CD14-positive monocyte (primary cell): ENCODE measurements at places on chromosomes 5 and 9. TPM values are rescaled to one million over a fixed set of nuclear protein-coding genes. Genes with fewer than 3 reads are reported as not detected.

DNA sequence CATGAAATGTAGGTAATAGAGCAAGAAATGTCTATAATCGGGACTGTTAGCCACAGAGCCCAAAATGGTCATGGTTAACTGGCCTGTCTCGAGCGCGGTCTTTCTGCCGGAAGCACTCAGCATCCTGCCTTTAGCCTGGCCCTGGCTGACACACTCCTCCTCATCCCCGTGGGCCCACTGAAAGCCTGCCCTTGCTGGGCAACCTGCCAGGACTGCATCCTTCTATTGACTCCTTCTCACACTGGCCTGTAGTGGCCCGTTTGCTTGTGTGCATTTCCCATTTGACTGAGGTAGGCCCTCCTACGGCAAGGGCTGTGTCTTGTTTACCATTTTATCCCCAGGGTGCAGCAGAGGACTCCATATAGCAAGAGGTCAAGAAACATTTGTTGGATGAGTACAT lies 215.7 kb downstream of the ATPSCKMT start:
- no peak overlapping the region for H3K27ac ChIP-seq
- H3K4me1 ChIP-seq = no peaks in the 10 kb centered on the region
- no peaks in the 10 kb centered on the region for H3K27me3 ChIP-seq
- no peak overlapping the region for H3K4me3 ChIP-seq
- H3K36me3 ChIP-seq = no peaks in the 10 kb centered on the region

GRCh38 chr9:134738869-134739659 lies 97.5 kb downstream of the COL5A1 start:
- no peak overlapping the region for H3K27ac ChIP-seq
- peak; percentile 11 for DNase-seq
- H3K4me3 ChIP-seq = no peak overlapping the region
- no peaks in the 10 kb centered on the region for H3K4me1 ChIP-seq

DNA sequence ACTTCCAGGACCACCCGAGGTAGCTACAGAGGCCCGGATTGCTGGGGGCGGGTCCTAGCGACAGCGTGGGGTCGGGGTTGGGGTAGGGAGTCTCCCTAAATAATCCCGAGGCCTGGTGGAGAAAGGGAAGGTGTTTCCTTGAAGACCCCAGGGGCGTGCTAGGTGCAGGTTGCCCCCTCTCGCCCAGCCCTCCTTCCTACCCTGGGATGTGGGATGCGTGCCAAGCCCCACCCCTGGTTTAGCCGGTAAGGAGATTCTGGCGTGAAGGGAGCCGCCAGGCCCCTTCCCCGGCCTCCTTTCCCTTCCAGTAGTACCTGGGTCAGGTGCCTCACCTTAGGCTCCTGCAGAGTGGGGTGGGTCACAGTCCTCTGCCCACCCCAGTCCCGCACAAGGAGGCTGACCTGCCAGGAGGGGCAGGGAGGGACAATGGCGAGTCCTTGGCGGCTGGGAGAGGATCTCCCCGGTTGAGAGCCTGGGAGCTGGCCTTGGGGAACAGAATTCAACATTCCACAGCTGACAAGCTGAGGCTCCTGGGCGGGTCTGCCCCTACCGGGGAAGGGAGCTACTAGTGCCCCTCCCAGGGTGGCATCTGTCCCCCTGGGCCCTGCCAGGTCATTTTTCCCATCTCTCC lies 674 bp downstream of the TSPAN17 start:
- no peaks in the 10 kb centered on the region for H3K27me3 ChIP-seq
- H3K27ac ChIP-seq = peak overlapping the region; percentile 74
- peaks cover 4% of the 10 kb centered on the region for H3K36me3 ChIP-seq
- DNase-seq = no peak

DNA sequence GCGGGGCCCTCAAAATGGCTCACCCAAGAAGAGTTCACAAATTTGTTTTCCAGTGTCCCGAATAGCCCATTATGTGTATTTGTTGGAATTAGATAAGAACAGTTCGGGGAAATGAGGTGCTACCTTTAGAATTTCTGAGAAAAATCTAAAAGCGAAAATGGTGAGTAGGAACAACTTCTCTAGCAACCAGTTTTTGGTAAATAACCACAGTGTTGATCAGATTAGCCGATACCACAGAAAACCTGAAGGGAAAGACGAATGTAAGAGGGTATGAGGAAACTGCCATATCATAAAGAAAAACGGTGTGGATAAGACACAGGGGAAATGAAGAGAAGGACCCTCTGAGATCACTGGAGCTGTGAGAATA lies 31.0 kb downstream of the ADAM19 start:
- no peak overlapping the region for H3K27ac ChIP-seq
- H3K36me3 ChIP-seq = no peaks in the 10 kb centered on the region
- H3K27me3 ChIP-seq = no peaks in the 10 kb centered on the region
- peaks cover 36% of the 10 kb centered on the region for H3K4me1 ChIP-seq
- DNase-seq = no peak

DNA sequence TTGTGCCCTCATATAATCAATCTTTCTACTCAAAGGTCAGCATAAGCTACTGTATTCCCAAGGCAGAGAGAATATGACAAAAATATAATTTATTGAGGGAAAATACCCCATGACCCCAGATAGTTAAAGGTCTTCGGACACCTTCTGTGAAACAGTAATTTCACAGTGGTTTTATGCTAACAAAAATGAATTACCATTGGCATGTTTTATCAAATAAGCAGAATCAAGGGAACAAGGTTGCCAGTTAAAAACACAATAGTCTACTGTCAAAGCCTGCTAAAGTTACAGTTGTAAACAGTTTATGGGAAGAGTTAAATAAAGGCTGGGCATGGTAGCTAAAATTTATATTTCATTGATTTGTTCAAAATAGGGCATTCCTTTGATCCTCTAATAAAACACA lies 154.3 kb downstream of the GIN1 start:
- H3K36me3 ChIP-seq = no peaks in the 10 kb centered on the region
- H3K4me3 ChIP-seq = no peak overlapping the region
- no peaks in the 10 kb centered on the region for H3K27me3 ChIP-seq
- H3K27ac ChIP-seq = no peak overlapping the region
- DNase-seq = no peak

DNA sequence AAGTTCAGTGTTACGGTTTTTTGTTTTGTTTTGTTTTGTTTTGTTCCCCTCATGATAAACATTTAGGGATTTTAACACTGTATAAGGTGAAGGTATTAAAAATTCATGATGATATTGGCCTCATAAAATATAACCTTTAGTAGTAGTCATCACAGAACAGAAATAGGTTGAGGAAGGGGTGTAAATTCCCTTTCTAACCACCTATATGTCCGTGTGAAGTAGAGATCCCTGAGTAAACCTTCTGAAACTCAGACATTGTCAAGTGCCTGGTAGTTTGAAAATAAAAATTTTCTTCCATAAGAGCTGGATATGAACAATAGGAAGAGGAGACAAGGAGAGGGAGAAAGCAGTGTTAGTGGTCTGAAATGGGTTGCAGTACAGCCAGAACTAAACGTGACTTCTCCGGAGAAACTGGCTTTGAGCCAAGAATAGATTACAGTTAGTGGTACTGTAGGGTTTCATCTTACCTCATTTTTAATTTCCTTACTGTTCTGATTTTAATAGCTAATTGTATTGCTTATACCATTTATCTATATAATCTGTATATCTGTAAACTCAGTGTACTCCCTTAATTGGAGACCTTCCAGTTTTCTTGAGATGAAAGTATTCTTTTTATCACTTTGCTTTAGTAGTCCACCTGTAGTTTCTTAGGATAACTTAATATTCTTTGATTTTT lies 18.3 kb downstream of the UGCG start:
- H3K27ac ChIP-seq = no peak overlapping the region
- H3K4me3 ChIP-seq = no peak overlapping the region
- no peaks in the 10 kb centered on the region for H3K36me3 ChIP-seq
- H3K27me3 ChIP-seq = no peaks in the 10 kb centered on the region
- no peak for DNase-seq

DNA sequence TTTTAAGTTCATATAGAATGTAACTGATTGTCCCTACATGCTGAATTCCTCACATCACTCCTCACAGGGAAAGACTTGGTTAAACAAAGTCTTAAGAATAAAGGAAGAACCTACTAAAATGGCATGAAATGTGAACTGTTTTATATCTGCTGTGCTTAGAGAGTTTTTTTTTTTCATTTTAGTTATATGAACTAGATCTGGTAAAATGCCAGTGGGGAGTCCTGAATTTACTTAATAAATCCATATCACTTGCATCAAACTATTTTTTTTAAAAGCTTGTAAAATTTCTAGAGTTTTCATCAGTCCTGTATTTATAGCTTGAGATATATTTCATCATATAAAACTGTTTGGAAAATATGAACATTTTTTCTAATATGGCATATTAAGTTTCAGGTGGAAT lies 1528.6 kb downstream of the EFNA5 start:
- H3K27me3 ChIP-seq = no peaks in the 10 kb centered on the region
- no peak overlapping the region for H3K4me3 ChIP-seq
- H3K4me1 ChIP-seq = no peaks in the 10 kb centered on the region
- no peak overlapping the region for H3K27ac ChIP-seq
- H3K36me3 ChIP-seq = no peaks in the 10 kb centered on the region

- no peak for DNase-seq
- peaks cover 24% of the 10 kb centered on the region for H3K36me3 ChIP-seq
- no peak overlapping the region for H3K4me3 ChIP-seq
- no peaks in the 10 kb centered on the region for H3K27me3 ChIP-seq
- no peaks in the 10 kb centered on the region for H3K4me1 ChIP-seq
- H3K27ac ChIP-seq = no peak overlapping the region
Observed at GRCh38 chr9:125942125-125942524, 195.0 kb downstream of the PBX3 start.

- DNase-seq = no peak
- H3K27me3 ChIP-seq = no peaks in the 10 kb centered on the region
- H3K36me3 ChIP-seq = peaks cover 16% of the 10 kb centered on the region
- H3K27ac ChIP-seq = no peak overlapping the region
- no peaks in the 10 kb centered on the region for H3K4me1 ChIP-seq
Observed at GRCh38 chr9:6439051-6439703, 26.2 kb downstream of the UHRF2 start.

- no peaks in the 10 kb centered on the region for H3K4me1 ChIP-seq
- H3K27ac ChIP-seq = no peak overlapping the region
- no peak for DNase-seq
- no peaks in the 10 kb centered on the region for H3K27me3 ChIP-seq
- no peak overlapping the region for H3K4me3 ChIP-seq
Observed at GRCh38 chr9:98639133-98639532, 69.6 kb downstream of the GABBR2 start.

GRCh38 chr5:57777174-57777581 lies 294.6 kb upstream of the ACTBL2 start:
- no peak for DNase-seq
- no peaks in the 10 kb centered on the region for H3K4me1 ChIP-seq
- H3K36me3 ChIP-seq = no peaks in the 10 kb centered on the region
- no peak overlapping the region for H3K4me3 ChIP-seq

GRCh38 chr5:78778538-78778937 lies 130.0 kb upstream of the LHFPL2 start:
- H3K27me3 ChIP-seq = no peaks in the 10 kb centered on the region
- no peak overlapping the region for H3K4me3 ChIP-seq
- peaks cover 49% of the 10 kb centered on the region for H3K36me3 ChIP-seq
- no peak overlapping the region for H3K27ac ChIP-seq
- DNase-seq = no peak

DNA sequence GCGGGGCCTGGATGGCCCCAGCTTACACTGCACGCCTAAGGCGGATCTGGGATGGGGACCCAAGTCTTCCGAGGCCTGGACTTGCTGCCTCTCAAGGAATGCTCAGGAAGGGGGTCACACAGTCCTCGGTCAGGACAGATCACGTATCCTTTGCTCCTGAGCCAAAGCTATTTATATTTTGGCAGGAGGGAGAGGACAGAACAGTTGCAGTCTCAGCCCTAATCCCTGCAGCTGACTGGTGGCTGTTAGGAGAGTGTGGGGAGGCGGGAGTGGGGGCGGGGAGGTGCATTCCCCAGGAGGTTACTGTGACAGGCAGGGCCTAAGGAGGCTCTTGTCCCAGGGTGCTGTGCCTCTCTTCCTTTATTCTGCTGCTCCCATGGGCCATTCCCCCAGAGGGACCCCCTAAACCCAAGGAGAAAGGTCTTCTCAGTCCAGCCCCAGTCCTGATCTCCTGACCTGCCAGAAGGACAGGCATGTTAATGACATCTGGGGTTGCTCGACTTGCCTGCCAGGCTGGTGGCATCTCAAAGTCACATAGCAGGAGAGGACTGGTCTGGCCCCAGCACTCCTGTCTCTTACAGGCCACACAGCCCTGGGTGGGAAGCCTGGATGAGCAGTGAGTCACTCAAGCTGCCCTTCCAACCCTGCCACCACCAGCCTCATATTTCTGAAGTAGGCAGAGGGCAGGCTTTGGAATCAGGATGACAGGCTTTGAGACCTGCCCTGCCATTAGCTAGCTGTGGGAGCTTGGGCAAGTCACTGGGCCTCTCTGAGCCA lies 51.9 kb downstream of the COL27A1 start:
- no peaks in the 10 kb centered on the region for H3K36me3 ChIP-seq
- H3K27me3 ChIP-seq = no peaks in the 10 kb centered on the region
- H3K4me1 ChIP-seq = peaks cover 16% of the 10 kb centered on the region
- no peak overlapping the region for H3K4me3 ChIP-seq

- no peaks in the 10 kb centered on the region for H3K27me3 ChIP-seq
- H3K36me3 ChIP-seq = no peaks in the 10 kb centered on the region
- no peak for DNase-seq
Observed at GRCh38 chr9:111176511-111176910, 138.2 kb upstream of the LPAR1 start.

DNA sequence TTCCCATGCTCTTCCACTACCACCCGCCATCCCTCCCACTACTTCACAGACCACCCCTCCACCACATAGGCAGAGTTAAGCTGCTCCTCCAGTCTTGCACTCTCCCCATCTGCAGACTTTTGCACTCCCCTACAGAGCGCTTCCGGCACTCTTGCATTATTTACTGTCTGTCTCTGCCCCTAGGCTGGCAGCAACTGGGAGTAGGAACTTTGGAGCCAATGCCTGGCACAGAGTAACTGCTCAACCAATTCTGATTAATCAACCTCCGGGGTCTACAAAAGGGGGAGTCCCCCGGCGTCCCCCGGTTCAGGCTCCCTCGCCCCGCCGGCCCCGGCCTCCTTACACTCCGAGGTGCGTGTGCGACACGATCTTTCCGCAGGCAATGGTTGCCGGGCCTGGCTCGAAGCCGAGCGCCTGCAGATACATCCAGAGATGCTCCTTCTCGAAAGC lies 498 bp downstream of the HAUS6 start:
- H3K27ac ChIP-seq = peak overlapping the region; percentile 67
- peaks cover 2% of the 10 kb centered on the region for H3K36me3 ChIP-seq
- H3K4me3 ChIP-seq = peak overlapping the region; percentile 75
- no peak for DNase-seq
- H3K27me3 ChIP-seq = no peaks in the 10 kb centered on the region
- peaks cover 17% of the 10 kb centered on the region for H3K4me1 ChIP-seq

DNA sequence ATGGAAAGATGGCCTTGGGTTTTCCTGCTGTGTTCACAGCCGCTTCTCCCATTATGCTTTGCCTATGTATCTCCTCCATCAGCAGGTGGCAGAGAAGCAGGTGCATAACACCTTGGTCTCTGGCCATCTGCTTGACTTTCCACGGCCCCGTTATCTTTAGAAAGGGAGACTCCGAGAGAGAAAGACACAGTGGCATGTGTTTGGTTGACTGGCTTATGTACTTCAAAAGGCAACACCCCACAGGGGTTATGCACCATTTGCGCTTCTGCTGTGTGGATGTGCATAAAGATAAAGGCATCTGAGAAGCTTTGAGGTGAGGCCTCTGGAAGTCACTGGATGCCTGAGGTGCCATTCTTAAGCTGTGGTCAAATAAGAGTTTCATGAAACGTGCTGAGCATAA lies 138.4 kb downstream of the EGFLAM start:
- no peaks in the 10 kb centered on the region for H3K4me1 ChIP-seq
- H3K27me3 ChIP-seq = no peaks in the 10 kb centered on the region
- no peaks in the 10 kb centered on the region for H3K36me3 ChIP-seq
- H3K27ac ChIP-seq = no peak overlapping the region
- no peak overlapping the region for H3K4me3 ChIP-seq
- no peak for DNase-seq

GRCh38 chr9:87119328-87119881 lies 172.1 kb upstream of the GAS1 start:
- H3K4me1 ChIP-seq = no peaks in the 10 kb centered on the region
- H3K36me3 ChIP-seq = no peaks in the 10 kb centered on the region
- H3K4me3 ChIP-seq = no peak overlapping the region

Gene NOTCH1
- polyA plus RNA-seq = 1.4 TPM

Gene HAVCR2
- polyA plus RNA-seq = 56.8 TPM

Gene ZNF300
- polyA plus RNA-seq = 0.52 TPM
